ENCODE measurements at places on chromosomes 1 and 21.
A peak's percentile ranks its signal among the peaks of the same experiment; 100 is the strongest.

DNA sequence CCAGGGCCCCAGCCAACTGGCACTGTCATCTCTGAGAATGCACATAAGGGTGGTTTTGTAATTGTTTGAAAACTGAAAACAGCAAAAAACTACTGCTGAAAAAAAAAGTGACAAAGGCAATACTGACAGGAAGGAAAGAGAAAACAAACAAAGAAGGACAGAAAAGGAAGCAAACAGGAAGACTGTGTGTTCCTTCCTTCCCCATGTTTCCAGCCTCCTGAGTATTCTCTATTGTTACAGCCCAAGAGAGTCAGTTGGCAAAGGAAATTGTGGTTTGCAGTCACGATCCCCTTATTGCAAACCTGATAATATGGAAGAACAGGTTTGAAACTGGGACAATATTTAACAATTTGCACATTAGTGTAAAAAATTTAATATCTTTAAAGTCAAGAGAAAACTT is 1177.6 kb downstream of the PLA2G4A start:
- peak; percentile 5 for DNase-seq

GRCh38 chr1:31792116-31792515 is 23.7 kb downstream of the SPOCD1 start:
- no peak for DNase-seq

- DNase-seq = no peak
Measured at GRCh38 chr1:232571523-232571922, 58.4 kb downstream of the SIPA1L2 start.

GRCh38 chr1:169261884-169262283 is 105.7 kb downstream of the NME7 start:
- DNase-seq = no peak

- DNase-seq = no peak
Measured at GRCh38 chr1:241592273-241592958, 47.8 kb downstream of the CHML start.

- no peak for DNase-seq
Measured at GRCh38 chr1:86913399-86913895, 479 bp downstream of the SELENOF start.

GRCh38 chr1:67485046-67485811 is 55.0 kb upstream of the SERBP1 start:
- DNase-seq = no peak
